Uterus (tissue), 4 donors: ENCODE measurements at places on chromosomes 2 and 18.

- H3K4me3 ChIP-seq, result no peak overlapping the region
- no peak overlapping the region for H3K27ac ChIP-seq
- no peaks in the 10 kb centered on the region for H3K4me1 ChIP-seq
- no peak for DNase-seq
- no peaks in the 10 kb centered on the region for H3K27me3 ChIP-seq
Observed at GRCh38 chr18:11994703-11995444, 13.6 kb downstream of the IMPA2 start.

DNA sequence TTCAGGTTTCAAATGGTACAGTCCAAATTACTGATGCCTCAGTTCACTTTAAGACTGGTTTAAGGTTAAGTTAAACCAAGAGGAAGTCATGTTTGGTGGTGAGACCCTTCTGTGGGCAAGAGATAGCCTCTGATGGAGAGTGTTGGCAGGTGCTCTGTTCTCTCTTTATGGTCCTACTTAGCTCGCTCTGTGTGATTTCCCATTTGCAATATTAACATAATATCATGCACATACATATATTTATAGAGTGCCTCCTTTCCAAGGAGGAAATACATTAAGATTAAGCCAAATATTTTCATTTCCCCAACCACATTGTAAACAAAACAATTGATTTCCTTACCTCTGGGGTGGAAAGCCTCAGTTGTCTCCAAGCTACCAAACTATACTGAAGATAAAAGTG is 222.4 kb downstream of the PIK3C3 start:
- H3K4me3 ChIP-seq, result no peak overlapping the region
- H3K36me3 ChIP-seq, result no peaks in the 10 kb centered on the region
- no peaks in the 10 kb centered on the region for H3K4me1 ChIP-seq
- no peak for DNase-seq

- H3K4me3 ChIP-seq, result no peak overlapping the region
- no peaks in the 10 kb centered on the region for H3K4me1 ChIP-seq
- no peak overlapping the region for H3K27ac ChIP-seq
- no peak for DNase-seq
- H3K27me3 ChIP-seq, result no peaks in the 10 kb centered on the region
Observed at GRCh38 chr2:19078709-19079108, 279.7 kb downstream of the OSR1 start.

DNA sequence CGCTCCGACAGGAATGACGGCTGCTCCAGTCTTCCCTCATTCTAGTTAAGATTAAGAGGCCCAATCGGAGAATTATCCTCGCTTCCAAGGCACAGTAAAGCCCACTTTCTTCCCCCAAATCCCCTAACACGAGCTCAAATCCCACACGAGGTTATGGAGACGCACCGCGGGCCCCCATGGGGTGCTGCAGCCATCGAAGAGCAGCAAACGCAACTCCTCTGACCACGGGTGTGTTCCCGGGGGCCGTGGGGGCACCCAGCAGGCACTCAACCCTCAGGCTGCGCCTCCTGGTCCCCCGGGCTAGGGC is 446 bp downstream of the COPS9 start:
- H3K27me3 ChIP-seq, result no peaks in the 10 kb centered on the region
- H3K4me1 ChIP-seq, result peaks cover 12% of the 10 kb centered on the region
- H3K27ac ChIP-seq, result peak overlapping the region; percentile 55
- H3K4me3 ChIP-seq, result peak overlapping the region; percentile 87

- H3K36me3 ChIP-seq, result no peaks in the 10 kb centered on the region
- H3K4me1 ChIP-seq, result peaks cover 19% of the 10 kb centered on the region
- DNase-seq, result no peak
- peak overlapping the region; percentile 72 for H3K27ac ChIP-seq
Observed at GRCh38 chr2:951224-952006, 766 bp downstream of the SNTG2 start.

GRCh38 chr2:49288113-49288705 is 133.9 kb upstream of the FSHR start:
- no peak for DNase-seq
- H3K4me1 ChIP-seq, result no peaks in the 10 kb centered on the region
- no peak overlapping the region for H3K4me3 ChIP-seq
- no peak overlapping the region for H3K27ac ChIP-seq
- H3K36me3 ChIP-seq, result no peaks in the 10 kb centered on the region
- no peaks in the 10 kb centered on the region for H3K27me3 ChIP-seq

- no peaks in the 10 kb centered on the region for H3K36me3 ChIP-seq
- no peaks in the 10 kb centered on the region for H3K27me3 ChIP-seq
- H3K4me1 ChIP-seq, result no peaks in the 10 kb centered on the region
- H3K4me3 ChIP-seq, result no peak overlapping the region
- DNase-seq, result no peak
Observed at GRCh38 chr2:219637842-219638185, 10.4 kb downstream of the SLC4A3 start.

GRCh38 chr2:238570391-238570790 is 143.7 kb downstream of the ASB1 start:
- H3K36me3 ChIP-seq, result no peaks in the 10 kb centered on the region
- H3K27ac ChIP-seq, result no peak overlapping the region
- no peaks in the 10 kb centered on the region for H3K27me3 ChIP-seq
- H3K4me3 ChIP-seq, result no peak overlapping the region

DNA sequence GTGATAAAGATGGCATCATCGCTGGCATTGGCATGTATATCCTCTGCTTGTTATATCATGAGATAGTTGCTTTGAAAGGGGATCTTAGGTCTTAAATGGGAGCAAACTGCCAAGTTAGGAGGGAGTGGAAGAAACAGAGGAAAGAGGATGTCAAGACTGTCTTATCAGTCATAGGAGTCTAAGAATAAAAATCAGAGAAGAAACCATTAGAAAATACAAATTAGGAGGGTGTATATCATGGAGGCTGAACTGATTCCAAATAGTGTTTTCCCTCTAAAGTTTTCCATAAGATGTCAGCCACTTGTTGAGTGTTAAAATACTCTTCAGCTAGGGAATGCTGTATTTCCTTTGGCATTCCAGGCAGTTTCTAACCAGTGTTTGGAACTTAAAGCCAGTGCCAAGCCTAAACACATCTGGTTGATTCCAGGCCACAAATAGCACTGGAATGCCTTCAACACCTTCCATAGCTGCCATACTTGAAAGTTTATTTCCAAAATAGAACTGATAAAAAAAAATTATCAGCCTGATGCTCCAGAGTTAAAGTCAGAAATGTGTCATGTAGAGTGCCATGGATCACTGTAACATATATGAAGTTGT is 129.4 kb downstream of the ZEB2 start:
- H3K4me1 ChIP-seq, result no peaks in the 10 kb centered on the region
- no peaks in the 10 kb centered on the region for H3K27me3 ChIP-seq
- DNase-seq, result no peak
- H3K36me3 ChIP-seq, result no peaks in the 10 kb centered on the region

GRCh38 chr2:154133823-154134222 is 262.1 kb downstream of the GALNT13 start:
- no peak overlapping the region for H3K27ac ChIP-seq
- H3K36me3 ChIP-seq, result no peaks in the 10 kb centered on the region
- no peaks in the 10 kb centered on the region for H3K4me1 ChIP-seq
- H3K4me3 ChIP-seq, result no peak overlapping the region
- DNase-seq, result no peak

- peaks cover 10% of the 10 kb centered on the region for H3K4me1 ChIP-seq
- no peaks in the 10 kb centered on the region for H3K36me3 ChIP-seq
- no peak overlapping the region for H3K4me3 ChIP-seq
- no peaks in the 10 kb centered on the region for H3K27me3 ChIP-seq
Observed at GRCh38 chr2:159109517-159109916, 141.1 kb downstream of the TANC1 start.

GRCh38 chr2:239526038-239526437 is 125.2 kb upstream of the HDAC4 start:
- no peak overlapping the region for H3K27ac ChIP-seq

GRCh38 chr18:31101183-31102024 is 817 bp downstream of the DSC2 start:
- H3K27me3 ChIP-seq, result no peaks in the 10 kb centered on the region
- peak; percentile 16 for DNase-seq
- no peaks in the 10 kb centered on the region for H3K4me1 ChIP-seq
- no peaks in the 10 kb centered on the region for H3K36me3 ChIP-seq

- DNase-seq, result no peak
- H3K36me3 ChIP-seq, result no peaks in the 10 kb centered on the region
- H3K27ac ChIP-seq, result no peak overlapping the region
- H3K27me3 ChIP-seq, result no peaks in the 10 kb centered on the region
Observed at GRCh38 chr2:215870986-215871385, 142.4 kb downstream of the MREG start.

- DNase-seq, result no peak
- H3K27ac ChIP-seq, result no peak overlapping the region
- H3K4me3 ChIP-seq, result no peak overlapping the region
- no peaks in the 10 kb centered on the region for H3K27me3 ChIP-seq
- H3K4me1 ChIP-seq, result no peaks in the 10 kb centered on the region
Observed at GRCh38 chr2:222960126-222960525, 91.9 kb upstream of the KCNE4 start.

GRCh38 chr2:110157153-110157793 is 41.7 kb upstream of the MALL start:
- no peak overlapping the region for H3K27ac ChIP-seq
- no peak for DNase-seq
- no peak overlapping the region for H3K4me3 ChIP-seq
- H3K36me3 ChIP-seq, result no peaks in the 10 kb centered on the region
- no peaks in the 10 kb centered on the region for H3K27me3 ChIP-seq

- no peaks in the 10 kb centered on the region for H3K27me3 ChIP-seq
- H3K36me3 ChIP-seq, result no peaks in the 10 kb centered on the region
- H3K27ac ChIP-seq, result no peak overlapping the region
- no peaks in the 10 kb centered on the region for H3K4me1 ChIP-seq
- no peak overlapping the region for H3K4me3 ChIP-seq
Observed at GRCh38 chr2:153394686-153395085, 83.9 kb downstream of the RPRM start.

DNA sequence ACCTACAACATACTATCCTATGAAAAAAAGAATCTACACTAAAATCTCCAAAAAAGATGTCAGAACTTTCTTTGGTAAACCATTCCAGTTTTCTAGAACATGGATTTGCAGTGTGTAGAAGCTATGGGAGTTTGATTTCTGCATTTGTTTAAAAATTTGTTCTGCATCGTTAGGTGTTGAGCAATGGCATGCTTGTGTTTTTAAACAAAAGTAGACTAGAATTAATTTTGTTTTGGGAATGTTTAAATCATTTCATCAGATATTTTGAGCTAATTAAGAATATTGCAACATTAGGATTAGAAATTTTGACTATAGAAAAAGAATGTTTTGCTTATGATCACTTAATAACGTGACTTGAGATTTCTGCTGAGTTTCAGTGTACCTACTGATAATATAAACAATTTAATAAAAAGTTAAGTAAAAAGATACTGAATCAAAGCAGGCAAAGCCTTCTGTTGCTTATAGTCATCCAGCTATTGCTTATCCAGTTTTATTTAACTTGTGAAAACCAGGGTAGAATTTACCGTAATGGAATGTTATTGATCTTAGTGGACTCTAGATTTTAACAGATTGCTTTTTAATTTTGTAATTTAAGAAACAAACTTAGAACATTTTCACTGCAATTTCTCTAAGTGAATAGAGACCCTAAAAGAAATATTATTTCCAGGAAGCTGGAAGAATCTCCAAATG is 7.2 kb upstream of the TMEM182 start:
- H3K4me1 ChIP-seq, result no peaks in the 10 kb centered on the region
- no peaks in the 10 kb centered on the region for H3K36me3 ChIP-seq

DNA sequence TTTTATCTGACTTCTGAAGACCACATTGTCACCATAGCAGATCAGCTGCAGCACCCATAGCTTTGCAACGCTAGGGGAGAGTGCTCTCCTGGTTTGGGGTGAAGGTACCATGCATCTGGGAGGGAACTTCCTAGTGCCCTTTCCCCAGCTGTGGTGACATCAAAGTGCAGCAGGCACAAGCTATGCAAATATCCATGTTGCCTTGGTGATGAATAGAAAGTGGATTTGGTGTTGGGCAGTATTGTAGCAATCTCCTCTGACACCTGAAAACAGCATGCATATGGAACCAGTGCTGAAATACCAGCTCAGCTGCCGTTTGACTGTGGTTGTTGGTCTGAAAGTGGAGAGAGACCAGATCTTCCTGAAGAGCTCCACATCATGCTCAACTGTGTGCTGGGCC is 37.1 kb downstream of the BCL2L11 start:
- no peaks in the 10 kb centered on the region for H3K36me3 ChIP-seq
- H3K27me3 ChIP-seq, result no peaks in the 10 kb centered on the region
- H3K4me3 ChIP-seq, result no peak overlapping the region
- DNase-seq, result no peak
- no peaks in the 10 kb centered on the region for H3K4me1 ChIP-seq

DNA sequence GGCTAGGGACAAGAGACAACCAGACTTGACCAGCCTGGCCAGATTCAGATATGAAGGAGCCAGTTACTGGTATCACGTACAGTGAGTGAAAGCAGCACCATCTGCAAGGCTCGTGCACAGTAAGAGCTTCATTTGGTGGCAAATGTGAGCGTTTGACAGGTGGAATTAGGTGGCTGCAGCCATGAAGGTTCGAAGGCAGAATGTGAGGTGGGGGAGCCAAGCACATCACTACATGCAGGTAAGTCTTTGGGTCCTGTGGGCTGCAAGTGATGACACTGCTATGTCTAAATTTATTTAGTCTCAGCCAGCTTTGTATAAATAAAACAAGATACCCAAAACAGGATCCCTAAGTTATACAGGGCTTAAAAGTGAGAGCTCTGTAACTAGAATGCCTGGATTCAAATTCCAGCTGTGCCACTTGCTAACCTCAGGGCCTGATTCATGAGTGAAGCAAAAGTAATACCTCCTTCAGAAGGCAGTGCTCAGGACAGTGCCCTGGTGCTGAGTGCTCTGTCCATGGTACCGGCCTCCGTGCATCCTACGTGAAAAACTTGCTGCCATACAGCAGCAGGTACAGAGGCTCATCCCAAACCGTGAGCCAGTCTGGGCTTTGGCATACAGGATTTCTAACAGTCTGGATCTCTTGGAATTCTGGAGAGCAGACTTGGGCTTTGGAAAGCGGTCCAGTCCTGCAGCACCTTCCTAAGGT is 18.6 kb downstream of the DDX18 start:
- H3K27me3 ChIP-seq, result no peaks in the 10 kb centered on the region
- H3K4me1 ChIP-seq, result no peaks in the 10 kb centered on the region
- H3K4me3 ChIP-seq, result no peak overlapping the region
- H3K27ac ChIP-seq, result no peak overlapping the region
- H3K36me3 ChIP-seq, result no peaks in the 10 kb centered on the region

DNA sequence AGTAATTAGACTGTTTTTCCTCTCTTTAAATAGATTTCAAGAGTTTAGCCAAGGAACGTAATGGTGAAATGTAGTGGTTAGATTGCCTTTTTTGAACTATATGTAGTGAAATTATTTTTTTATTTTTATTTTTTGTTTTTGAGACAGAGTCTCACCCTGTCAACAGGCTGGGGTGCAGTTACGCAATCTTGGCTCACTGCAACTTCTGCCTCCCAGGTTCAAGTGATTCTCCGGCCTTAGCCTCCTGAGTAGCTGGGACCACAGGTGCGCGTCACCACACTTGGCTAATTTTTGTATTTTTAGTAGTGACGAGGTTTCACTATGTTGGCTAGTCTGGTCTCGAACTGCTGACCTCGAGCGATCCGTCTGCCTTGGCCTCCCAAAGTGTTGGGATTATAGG is 60.8 kb downstream of the BIRC6 start:
- no peaks in the 10 kb centered on the region for H3K4me1 ChIP-seq
- H3K27ac ChIP-seq, result no peak overlapping the region
- no peaks in the 10 kb centered on the region for H3K36me3 ChIP-seq
- no peak overlapping the region for H3K4me3 ChIP-seq

- H3K4me1 ChIP-seq, result no peaks in the 10 kb centered on the region
- H3K27ac ChIP-seq, result no peak overlapping the region
- peak; percentile 17 for DNase-seq
Observed at GRCh38 chr2:10236571-10237391, 65.9 kb upstream of the HPCAL1 start.
